Neuronal stem cell (in vitro differentiated cells): ENCODE measurements at places on chromosomes 4 and X.

DNA sequence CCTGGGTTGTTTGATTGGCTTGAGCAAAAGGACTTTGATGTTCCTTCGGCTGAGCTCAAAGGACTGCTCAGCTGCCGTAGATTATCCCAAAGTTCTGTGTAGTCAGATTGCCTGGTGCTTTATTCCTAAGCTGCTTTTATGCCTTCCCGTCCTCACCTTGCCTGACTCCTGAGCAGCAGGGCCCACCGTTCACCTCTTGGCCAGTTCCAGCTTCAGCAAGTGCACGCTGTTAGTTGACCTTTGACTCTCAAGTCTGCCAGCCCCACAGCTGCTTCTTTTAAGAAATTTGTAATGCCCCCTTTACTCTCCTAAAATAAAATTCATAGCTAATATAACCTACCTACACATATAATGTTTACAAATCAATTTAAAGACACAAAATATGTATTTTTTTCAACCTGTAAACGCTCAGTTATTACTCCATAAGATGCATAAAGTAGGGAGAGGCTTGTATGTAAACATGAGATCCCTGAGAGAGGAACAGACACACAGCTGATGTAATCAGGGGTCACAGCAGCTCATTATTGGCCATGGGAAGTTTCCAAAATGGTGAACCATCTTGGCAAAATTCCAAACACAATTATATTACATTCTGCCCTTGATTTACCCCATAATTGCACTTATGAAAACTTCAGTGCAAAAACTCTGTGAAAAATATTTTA is 28.6 kb downstream of the UCHL1 start:
- H3K27me3 ChIP-seq, result no peaks in the 10 kb centered on the region
- H3K4me1 ChIP-seq, result no peaks in the 10 kb centered on the region
- H3K4me3 ChIP-seq, result no peak overlapping the region
- no peaks in the 10 kb centered on the region for H3K36me3 ChIP-seq
- no peak overlapping the region for H3K27ac ChIP-seq

- DNase-seq, result no peak
- H3K27ac ChIP-seq, result no peak overlapping the region
- no peaks in the 10 kb centered on the region for H3K36me3 ChIP-seq
- peaks cover 6% of the 10 kb centered on the region for H3K4me1 ChIP-seq
- no peaks in the 10 kb centered on the region for H3K27me3 ChIP-seq
- H3K4me3 ChIP-seq, result no peak overlapping the region
Observed at GRCh38 chr4:121155893-121156292, 8.2 kb downstream of the TNIP3 start.

DNA sequence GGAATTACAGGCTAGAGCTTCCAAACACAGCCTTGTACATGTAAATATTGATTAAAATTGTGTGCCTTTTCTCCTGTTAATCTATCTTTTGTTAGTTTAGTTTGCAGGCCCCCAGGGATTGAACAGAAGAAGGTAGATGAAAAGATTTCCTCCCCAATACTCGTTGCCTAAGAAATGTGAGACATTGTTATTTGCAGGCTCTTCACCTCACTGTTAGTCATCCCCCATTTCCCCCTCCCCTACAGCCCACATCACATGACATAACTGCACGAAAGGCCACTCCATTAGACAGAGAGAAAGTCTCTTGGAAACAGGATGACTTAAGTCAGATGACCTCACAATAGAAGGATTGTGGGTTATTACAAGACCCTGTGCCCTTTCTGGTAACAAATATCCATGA is 13.3 kb upstream of the MID1 start:
- no peak overlapping the region for H3K4me3 ChIP-seq
- no peak overlapping the region for H3K27ac ChIP-seq
- H3K27me3 ChIP-seq, result no peaks in the 10 kb centered on the region
- DNase-seq, result no peak
- peaks cover 22% of the 10 kb centered on the region for H3K4me1 ChIP-seq

- H3K27ac ChIP-seq, result no peak overlapping the region
- DNase-seq, result no peak
- H3K36me3 ChIP-seq, result no peaks in the 10 kb centered on the region
- no peak overlapping the region for H3K4me3 ChIP-seq
Observed at GRCh38 chrX:38375891-38376290, 23.5 kb downstream of the OTC start.

- no peaks in the 10 kb centered on the region for H3K27me3 ChIP-seq
- no peak overlapping the region for H3K4me3 ChIP-seq
- no peak for DNase-seq
- H3K36me3 ChIP-seq, result no peaks in the 10 kb centered on the region
- H3K4me1 ChIP-seq, result no peaks in the 10 kb centered on the region
Observed at GRCh38 chr4:145531859-145532258, 50.2 kb downstream of the SMAD1 start.

DNA sequence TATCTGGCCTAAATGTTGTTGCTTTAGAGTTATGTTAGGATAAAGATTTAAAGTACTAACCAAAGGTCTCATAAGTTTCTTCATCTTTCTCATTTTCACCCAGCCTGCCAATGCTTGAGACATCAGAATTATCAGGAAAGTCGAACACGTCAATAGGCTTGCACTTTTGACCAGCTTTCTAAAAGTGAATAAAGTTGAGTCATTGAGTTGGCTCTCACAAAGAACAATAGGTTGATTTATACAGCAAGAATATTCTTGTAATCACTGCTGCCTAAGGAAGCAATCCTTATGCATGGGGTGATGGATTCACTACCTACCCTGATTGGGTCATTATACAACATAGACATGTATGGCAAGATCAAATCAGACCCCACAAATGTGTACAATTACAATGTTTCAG is 5.0 kb downstream of the CENPU start:
- no peak for DNase-seq
- no peak overlapping the region for H3K27ac ChIP-seq
- no peak overlapping the region for H3K4me3 ChIP-seq

- no peak for DNase-seq
- H3K27ac ChIP-seq, result no peak overlapping the region
- no peaks in the 10 kb centered on the region for H3K27me3 ChIP-seq
- no peak overlapping the region for H3K4me3 ChIP-seq
- H3K36me3 ChIP-seq, result no peaks in the 10 kb centered on the region
- H3K4me1 ChIP-seq, result no peaks in the 10 kb centered on the region
Observed at GRCh38 chr4:157196046-157196445, 24.5 kb upstream of the GRIA2 start.
